ENCODE measurements at places on chromosomes 6 and 20.

- no peak for DNase-seq
Observed at GRCh38 chr6:167046861-167047495, 47.8 kb downstream of the CEP43 start.

DNA sequence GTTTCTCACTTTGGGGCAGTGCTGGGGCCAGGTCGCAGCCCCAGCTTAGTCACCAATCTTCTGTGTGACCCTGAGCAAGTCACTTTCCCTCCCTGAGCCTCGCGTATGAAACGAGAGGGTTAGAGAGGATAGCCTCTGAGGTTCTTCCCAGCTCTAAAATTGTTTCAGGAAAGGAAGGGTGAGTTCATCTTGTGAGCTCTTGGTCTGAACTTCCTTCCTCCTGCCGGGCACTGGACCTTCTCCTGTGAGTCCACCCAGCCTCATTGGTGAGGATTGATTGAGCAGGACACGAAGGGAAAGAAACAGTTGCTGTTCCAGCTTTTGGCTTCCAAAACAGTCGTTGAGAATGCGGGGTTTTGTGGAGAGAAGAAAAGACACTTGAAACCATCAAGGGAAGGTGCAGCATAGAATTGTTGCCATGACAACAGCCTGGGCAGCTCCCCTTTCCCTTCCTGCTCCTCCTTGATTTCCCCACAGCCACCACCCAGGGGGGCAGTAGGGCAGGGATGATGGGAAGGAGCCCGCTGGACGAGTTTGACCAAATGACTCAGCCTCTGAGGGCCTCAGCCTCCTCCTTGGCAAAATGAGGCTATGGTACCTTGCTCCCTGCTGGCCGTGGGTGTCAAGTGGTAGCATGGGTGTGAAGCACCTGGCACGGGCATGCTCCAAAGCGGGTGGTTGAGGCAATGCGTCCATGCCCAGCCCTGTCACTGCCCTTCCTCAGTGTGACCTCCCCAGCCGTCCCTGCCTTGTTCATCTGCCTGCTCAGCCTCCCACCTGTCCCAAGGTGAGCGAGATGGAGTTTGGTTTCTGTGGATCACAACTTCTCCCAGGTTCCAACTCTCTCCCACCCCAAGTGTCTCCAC, 107.8 kb downstream of the CDC5L start:
- no peak for DNase-seq

DNA sequence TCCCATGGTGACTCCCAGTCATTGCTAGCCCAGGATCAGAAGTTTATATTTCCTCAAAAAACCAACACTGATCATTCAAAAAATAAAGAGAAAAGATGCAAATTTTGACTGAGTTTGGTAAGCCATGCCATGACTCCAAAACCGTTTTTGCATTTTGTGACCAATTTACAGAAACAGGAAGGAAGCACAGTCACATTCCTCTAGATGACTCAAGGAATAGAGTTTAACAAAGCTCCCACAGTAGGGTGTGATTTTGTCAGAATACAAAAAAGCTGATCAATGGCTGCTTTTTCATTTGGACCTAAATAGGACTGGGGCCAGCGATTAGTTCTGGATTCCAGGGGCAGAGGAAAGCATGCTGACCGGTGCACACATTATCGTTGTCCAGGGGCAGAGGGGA, 179.4 kb upstream of the AFDN start:
- DNase-seq, result no peak

- no peak for DNase-seq
Observed at GRCh38 chr20:50670126-50670862, 21.0 kb downstream of the RIPOR3 start.

- no peak for DNase-seq
Observed at GRCh38 chr6:34745277-34746103, 11.8 kb upstream of the SNRPC start.

GRCh38 chr6:30013291-30013922, 47.7 kb upstream of the POLR1H start:
- no peak for DNase-seq

DNA sequence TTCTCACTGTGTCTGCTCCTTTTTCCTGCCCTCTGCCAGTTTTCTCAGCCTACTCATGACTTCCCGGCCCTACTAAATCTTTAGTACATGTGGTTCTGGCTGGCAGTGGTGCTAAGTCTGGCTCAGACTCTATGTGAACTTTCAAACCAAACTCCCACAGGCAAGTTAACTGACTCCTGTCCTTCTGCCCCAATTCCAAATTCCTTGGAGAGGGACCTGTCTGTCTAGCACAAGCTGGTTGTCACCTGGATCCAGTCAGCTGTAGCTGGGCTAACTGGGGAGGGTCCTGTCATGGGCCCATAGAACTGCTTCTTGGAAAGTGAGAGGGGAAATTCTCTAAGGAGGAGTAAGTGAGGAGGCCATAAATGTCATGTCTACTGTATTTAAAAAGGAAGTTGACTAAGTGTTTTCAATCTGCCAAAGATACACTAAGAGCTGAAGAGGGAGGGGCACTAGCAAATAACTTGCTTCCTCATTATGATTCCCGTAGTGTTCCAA, 240.1 kb downstream of the KCNQ5 start:
- DNase-seq, result no peak

- DNase-seq, result no peak
Observed at GRCh38 chr20:57738053-57738452, 28.2 kb upstream of the PMEPA1 start.

- DNase-seq, result no peak
Observed at GRCh38 chr20:51428401-51429143, 113.9 kb downstream of the NFATC2 start.

- no peak for DNase-seq
Observed at GRCh38 chr6:13653296-13653695, 38.2 kb downstream of the NOL7 start.

GRCh38 chr6:31836047-31836473, 8.5 kb downstream of the HSPA1B start:
- no peak for DNase-seq

GRCh38 chr20:62752181-62752670, 43.6 kb downstream of the NTSR1 start:
- DNase-seq, result no peak

DNA sequence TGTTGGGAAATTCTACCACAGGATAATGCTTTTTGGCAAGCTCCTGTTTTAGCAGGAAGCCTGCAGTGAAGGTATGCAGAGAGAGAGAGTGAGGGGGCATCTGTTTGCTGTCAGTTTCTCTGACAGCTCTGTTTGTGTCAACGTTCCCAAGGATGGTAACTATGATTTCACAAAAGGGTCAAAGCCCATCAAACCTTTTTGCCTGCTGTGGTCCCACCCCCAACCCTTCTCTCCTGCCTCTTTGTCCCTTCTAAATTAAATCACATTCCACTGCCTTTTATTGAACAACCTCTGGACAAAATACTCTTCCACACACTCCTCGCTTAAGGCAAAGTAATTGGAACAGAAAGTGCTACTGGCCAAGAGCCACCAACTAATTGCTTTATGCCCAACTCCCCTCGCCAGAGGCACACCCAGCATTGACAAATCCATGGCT, 128.3 kb downstream of the TSHZ2 start:
- DNase-seq, result no peak

DNA sequence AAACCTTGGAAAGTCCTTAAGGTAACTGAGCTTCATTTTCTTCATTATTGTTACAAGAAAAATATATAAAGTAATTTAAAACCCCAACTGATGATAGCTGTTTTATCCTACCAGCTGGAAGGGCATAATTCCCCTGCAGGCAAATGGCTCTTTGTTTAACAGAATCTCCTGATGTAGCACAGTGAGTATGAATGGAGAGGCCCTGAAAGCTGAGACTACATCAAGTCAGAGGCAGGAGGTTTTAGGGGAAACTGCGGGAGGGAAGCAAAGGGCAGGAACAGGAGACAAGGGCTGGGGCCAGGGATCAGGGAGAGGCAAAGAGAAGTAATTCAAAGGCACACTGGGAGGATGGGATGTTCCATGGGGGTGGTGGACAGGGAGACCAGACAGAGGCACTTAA, 119.0 kb upstream of the LRFN2 start:
- no peak for DNase-seq

- peak; percentile 88 for DNase-seq
Observed at GRCh38 chr6:41735427-41736185, at the start of gene TFEB. Gene TFEB, minus strand, starts transcription at chr6:41735608. Its CDS starts 44,395 bp downstream, at chr6:41691213.

DNA sequence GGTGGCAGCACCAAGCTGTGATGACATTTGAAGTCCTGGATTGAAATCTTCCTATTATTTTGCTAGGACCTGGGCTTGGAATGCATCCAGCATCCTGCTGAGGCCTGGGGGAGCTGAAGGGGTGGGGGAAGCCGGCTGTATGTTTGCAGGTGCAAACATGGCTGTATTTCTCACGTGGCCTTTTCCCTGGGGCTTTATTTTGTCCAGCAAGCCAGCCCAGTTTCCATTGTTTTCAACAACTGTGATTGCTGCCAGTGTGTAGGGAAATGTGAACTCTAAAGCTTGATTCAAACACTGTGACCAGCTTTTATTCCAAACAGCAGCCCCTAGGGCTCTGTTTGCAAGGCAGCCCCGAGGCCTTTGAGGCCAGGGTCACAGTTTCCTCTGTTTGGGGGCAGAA, 683.0 kb downstream of the DHX35 start:
- DNase-seq, result no peak

GRCh38 chr20:20754714-20755113, 42.3 kb upstream of the RALGAPA2 start:
- DNase-seq, result no peak

Data from activated CD4-positive, alpha-beta T cell treated with anti-CD3 and anti-CD28 coated beads for 24 hours (primary cell).